Dermis blood vessel endothelial cell (primary cell): ENCODE measurements at places on chromosomes 3 and 15. TPM values are rescaled to one million over a fixed set of nuclear protein-coding genes. Genes with fewer than 3 reads are reported as not detected.

Gene GOLGA6L6
- total RNA-seq = not detected in 2 replicates

Gene PLS1
- 0.85 and 2.2 TPM in 2 replicates for total RNA-seq

Gene PLAAT1
- total RNA-seq = 0.47 TPM in 1 of 2 replicates, not detected in the other

Gene CCR8
- not detected in 2 replicates for total RNA-seq

Gene MCF2L2
- total RNA-seq = 0.34 and 0.84 TPM in 2 replicates

Gene MYD88
- total RNA-seq = 29.3 and 29.9 TPM in 2 replicates

Gene CLDN16
- total RNA-seq = 0.09 and 0.34 TPM in 2 replicates

GRCh38 chr3:50364573-50365079 is 5.3 kb upstream of the TMEM115 start:
- DNase-seq = no peak

GRCh38 chr3:168275662-168276061 is 179.9 kb upstream of the GOLIM4 start:
- DNase-seq = no peak
